NCI-H2029 treated with DMSO at 0.1 percent for 48 hours (cell line): ENCODE measurements at places on chromosomes 6 and 20.
A peak's percentile ranks its signal among the peaks of the same experiment; 100 is the strongest.

DNA sequence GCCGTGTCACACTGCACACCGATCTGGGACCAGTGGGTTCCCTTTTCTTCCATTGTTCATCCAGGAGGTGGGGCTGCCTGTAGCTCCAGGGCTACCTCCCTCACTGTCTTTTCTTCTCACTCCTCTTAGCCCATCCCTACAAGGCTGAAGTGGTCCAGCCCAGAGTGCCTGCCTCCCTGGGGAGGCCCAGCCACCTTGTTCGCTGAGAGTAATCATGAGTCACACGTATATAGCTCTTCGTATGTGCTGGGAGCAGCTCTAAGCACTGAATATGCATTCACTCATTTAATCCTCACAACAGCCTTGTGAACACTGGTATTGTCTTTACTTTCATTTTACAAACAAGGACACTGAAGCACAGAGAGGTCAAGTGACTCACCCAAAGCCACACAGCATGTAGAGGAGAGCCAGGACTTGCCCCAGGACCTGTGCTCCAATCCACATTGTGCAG is 14.7 kb upstream of the CCDC167 start:
- no peak for DNase-seq

GRCh38 chr6:68779366-68779765 is 144.3 kb downstream of the ADGRB3 start:
- no peak for DNase-seq

- DNase-seq: no peak
Observed at GRCh38 chr6:62707156-62707555, 421.1 kb upstream of the KHDRBS2 start.

- DNase-seq: peak; percentile 18
Observed at GRCh38 chr6:57173056-57173885, 1.1 kb downstream of the BAG2 start.

DNA sequence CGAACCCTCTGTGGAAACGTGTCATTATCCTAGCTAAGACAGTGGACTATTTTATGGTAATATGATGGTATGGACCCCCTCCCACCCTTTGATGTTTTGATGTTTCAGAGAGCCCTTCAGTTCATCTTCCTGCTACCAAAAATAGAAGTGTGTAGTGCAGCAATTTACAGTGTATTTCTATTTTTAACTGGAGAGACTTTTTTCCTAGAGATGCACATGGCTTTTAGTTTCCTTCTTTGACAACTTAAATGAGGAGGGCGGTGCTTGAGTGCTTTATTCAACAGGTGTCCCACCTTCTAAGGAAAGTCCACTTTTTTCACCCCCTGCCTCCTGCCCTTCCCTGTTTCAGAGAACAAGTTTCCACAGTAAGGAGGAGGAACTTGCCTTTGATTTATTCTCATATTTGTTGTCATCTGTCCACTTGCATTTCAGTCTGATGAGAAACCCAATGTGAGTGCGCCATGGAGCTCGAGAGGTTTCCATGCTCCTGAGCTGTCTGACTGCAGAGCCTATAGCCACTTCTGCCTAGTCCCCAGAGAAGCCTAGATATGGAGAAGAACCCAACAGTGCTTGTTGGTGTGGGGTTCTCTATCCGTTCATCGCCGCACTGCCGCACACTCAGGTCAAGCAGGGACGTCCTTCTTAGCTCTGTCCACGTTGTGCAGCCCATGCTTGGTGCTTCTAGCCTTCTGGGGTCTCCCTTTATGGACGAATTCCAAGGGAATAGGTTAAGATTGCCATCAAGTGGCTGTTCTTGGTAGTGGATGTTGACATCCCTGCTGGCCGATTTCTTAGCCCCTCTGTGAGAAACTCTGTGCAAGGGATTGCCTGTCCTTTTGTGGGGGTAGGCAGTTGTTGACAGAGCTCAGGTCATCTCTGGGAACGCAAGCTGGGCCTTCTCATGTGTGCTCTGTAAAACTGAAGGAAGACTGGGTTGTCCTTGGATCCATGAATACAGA is 144.2 kb downstream of the JARID2 start:
- no peak for DNase-seq

DNA sequence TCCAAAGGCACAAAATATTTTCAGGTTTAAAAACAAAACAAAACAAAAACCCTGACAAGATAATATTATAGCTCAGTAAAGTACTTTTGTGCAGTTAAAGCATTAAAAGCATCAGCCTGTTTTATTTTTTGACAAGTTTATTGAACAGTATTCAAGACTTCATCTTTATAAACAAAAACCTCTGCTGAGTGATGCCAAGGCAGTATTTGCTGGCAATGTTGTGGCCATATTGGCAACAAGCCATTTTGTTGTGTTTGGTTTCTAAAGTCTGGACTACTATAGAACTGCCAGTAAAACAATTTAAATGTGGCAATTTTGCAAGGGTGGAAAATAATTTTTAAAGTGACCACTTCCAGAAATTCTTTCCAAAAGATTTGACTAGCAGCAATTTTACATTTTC is 15.9 kb downstream of the CPNE1 start:
- DNase-seq: no peak

GRCh38 chr6:37103169-37104039 is 66.5 kb upstream of the PIM1 start:
- peak; percentile 88 for DNase-seq
